ENCODE measurements at places on chromosomes 3 and 15. TPM values are rescaled to one million over a fixed set of nuclear protein-coding genes. Genes with fewer than 3 reads are reported as not detected.

NLGN1 gene
- 2.5 TPM for polyA plus RNA-seq

- DNase-seq = no peak
Measured at GRCh38 chr3:53940623-53941022, 49.0 kb upstream of the SELENOK start.

DNA sequence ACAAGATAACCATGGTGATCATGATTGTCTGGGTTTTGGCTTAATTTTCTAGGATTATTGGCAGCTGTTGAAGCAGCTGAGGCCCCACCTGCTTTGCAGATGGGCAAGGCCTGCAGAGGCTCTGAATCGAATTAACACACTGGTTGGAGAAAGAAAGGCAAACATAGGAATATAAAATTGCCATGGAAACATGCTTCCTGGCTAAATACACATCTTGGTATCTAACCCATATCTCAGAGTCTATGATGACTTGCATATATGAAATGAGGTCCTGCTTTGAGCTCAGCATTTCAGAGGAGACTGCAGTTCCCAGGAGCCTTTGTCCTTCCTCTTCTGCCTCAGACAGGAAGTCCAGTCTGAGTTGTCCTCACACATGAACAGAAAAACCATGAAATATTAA is 24.3 kb upstream of the SV2B start:
- no peak for DNase-seq

GRCh38 chr3:12476238-12476897 is 7.9 kb upstream of the TSEN2 start:
- DNase-seq = no peak

- no peak for DNase-seq
Measured at GRCh38 chr3:123357275-123357674, 91.6 kb downstream of the ADCY5 start.

- DNase-seq = no peak
Measured at GRCh38 chr3:12780751-12781150, 15.7 kb upstream of the CAND2 start.

SLC6A11 gene
- 0.11 TPM for polyA plus RNA-seq

- DNase-seq = no peak
Measured at GRCh38 chr15:100732211-100733055, 130.0 kb downstream of the ASB7 start.

ZBTB47 gene
- 14.9 TPM for polyA plus RNA-seq

DNA sequence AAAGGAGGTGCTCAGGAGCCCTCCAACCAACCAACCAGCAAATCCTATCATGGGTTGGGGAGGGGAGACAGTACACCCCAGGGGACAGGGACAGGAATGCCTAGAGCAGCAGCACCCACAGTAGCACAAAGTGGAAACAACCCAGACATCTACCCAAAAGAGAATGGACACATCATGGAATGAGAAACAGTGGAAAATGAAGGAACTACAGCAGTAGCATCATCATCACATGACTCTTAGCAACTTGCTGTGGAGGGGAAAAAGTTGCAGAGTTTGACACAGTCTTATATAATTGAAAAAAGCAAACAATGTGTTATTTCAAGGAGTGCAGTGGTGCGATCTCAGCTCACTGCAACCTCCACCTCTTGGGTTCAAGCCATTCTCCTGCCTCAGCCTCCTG is 11.0 kb downstream of the C3orf22 start:
- no peak for DNase-seq

DNA sequence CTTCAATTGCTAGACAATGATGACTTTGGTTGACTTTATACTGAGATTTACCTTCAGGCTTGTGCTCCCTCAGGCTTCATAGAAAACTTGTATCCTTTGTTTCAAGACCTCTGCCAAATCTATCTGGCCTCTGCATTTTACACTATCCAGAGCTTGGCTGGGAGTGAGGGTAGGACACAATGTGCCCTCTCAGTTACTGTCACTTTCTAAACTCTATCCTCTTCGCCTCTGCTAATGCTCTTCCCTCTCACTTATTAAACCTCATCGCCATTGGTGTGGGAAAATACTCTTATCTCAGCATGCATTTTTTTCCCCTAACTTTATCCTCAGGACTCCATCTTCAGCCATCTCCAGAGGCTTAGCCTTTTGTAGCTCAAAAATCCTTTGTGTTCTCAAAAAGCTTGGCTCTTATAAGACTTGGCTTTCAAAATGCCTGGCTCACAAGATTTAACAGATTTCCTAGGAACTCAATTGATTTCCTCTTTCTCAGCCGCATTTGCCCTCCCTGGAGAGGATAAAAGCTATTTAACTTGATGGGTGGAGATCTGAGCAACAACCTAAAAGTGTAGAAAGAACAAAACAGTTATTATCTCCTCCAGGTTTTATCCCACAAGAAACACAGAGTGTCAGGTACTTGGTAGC is 28.3 kb downstream of the SUCNR1 start:
- DNase-seq = no peak

PTX3 gene
- polyA plus RNA-seq = 2.9 TPM

GRM7 gene
- 2.0 TPM for polyA plus RNA-seq

- no peak for DNase-seq
Measured at GRCh38 chr3:64238971-64239667, 13.9 kb upstream of the PRICKLE2 start.

DNA sequence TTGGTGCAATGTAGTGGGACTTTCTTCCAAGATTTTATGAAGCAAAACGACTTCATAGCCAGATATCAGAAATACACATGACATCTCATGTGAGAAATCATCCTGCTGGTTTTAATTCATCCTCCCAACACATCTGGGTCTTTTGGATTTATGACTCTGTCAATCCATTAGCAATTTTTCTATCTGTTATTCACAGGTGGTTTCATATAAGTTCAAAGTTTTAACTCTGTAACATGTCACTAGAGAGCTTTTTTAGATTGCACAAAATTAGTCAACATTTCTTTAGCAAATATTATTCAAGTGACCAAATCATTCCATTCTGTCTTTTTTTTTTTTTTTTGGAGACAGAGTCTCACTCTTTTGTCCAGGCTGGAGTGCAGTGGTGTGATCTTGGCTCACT is 30.4 kb downstream of the SQOR start:
- no peak for DNase-seq

GOLGA6L4 gene
- 33.3 TPM for polyA plus RNA-seq

CPLX3 gene
- polyA plus RNA-seq = not detected

ABHD10 gene
- 52.9 TPM for polyA plus RNA-seq

DNA sequence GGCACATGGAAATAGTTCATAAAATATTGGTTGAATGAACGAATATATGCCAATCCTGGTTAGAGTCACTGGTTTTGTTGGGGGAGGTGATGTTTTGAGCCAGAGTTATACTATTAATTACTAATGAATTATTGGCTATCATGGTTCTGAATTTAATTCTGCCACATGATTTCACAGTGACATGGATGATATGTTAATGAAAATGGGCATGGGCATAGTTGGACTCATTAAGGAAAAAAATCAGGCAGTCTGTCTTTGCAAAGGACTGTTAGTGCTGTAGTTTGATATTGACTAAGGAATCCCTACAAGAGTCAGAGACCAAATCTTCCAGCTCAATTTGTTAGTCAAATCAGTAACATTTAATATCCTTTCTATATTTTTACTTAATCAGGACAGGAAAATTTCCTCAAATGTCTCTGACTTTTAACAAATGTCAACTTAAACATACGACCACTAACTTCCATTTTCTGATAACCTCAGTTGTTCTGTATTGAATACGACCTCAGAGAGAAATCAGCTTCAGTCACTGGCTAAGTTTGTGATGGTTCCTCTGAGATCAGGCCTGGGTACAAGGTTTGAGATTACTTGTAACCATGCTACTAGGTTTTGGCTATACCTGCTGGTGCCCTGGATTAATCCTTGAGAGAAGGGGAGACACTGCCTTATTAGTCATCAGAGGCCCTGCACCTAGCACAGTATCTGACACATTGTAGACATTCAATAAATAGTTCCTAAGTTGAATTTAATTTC is 13.3 kb downstream of the NFKBIZ start:
- no peak for DNase-seq

DNA sequence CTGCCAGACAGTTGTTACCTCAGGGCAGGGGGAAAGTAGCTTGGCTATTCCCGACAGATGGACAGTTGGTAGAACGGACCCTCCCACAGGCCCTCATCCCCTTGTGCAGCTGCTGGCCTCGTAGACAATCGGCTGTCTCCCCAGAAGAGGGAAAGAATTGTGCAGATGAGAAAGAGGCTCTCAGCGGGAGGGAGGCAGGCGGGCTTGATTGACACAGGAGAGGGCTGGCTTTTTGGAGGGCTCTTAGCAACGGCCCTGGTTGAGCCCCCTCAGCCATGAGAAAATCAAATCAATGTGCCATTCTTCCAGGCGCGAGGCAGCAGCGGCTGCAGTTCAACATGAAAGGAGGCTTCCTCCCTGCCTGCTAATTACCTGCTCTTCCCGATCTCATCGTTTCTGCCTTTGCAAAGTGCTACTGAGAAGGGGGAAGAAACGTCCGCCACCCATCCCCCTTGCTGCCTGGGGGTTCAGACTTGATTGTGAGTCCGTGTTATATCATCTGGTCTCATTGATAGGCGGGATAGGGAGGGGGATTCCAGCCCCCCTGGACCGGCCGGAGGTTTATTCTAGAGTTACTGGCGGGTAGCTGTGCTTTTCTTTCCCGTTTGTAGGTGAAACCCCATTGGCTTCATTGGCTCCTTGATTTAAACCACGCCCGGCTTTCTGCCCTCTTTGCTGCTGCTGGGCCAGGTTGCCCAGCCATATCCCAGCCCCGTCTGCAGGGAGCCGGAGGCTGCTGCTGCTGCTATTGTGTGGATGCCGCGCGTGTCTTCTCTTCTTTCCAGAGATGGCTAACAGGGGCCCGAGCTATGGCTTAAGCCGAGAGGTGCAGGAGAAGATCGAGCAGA is at the start of gene TAGLN3:
TSS of gene TAGLN3 (plus strand) at position 287 of the 848 bp plus-strand sequence. CDS start at position 788, 501 bp downstream.
- DNase-seq = no peak

- no peak for DNase-seq
Measured at GRCh38 chr15:62112081-62112480, 45.3 kb downstream of the C2CD4A start.

- DNase-seq = no peak
Measured at GRCh38 chr3:113136544-113136943, 74.8 kb upstream of the BOC start.

- DNase-seq = no peak
Measured at GRCh38 chr15:60254416-60254815, 143.4 kb downstream of the ANXA2 start.

GRCh38 chr3:192831111-192831644 is 86.5 kb downstream of the MB21D2 start:
- DNase-seq = no peak

DNA sequence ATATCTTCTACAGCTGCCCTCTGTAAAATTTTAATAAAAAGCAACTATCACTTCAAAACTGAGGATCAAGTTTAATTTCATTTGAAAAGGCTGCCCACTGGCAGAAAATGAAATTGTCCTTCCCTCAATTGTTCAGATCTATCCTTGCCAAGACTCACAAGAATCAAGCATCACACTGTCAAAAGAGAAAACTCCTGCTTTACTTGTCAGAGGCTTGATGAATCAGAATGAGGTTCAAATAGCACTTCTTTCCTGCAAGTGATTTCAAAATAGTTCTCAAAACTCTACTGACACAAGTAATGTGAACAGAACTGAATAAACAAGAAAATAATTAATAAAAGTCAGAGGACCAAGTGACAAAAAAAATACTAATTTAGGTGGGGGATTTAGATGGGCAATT is 70.6 kb downstream of the GOLIM4 start:
- no peak for DNase-seq

DNA sequence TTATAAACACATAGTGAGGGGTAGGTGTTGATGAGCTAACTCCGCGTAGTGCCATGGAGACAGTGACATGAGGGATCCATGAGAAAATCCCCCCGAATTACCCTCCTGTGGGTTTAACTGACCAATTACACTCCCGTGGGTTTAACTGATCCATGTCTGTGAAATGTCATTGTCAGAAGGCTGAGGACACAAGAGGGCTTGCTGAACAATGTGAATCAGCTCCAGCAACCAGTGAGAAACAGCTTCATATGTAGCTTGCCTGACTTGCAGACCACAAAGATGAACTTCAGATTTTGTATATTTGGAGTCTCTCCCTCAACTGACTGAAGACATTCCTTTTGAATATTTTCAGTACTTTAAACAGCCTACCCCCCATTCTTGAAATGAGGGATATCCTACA is 144.9 kb downstream of the FBN1 start:
- DNase-seq = no peak

DNA sequence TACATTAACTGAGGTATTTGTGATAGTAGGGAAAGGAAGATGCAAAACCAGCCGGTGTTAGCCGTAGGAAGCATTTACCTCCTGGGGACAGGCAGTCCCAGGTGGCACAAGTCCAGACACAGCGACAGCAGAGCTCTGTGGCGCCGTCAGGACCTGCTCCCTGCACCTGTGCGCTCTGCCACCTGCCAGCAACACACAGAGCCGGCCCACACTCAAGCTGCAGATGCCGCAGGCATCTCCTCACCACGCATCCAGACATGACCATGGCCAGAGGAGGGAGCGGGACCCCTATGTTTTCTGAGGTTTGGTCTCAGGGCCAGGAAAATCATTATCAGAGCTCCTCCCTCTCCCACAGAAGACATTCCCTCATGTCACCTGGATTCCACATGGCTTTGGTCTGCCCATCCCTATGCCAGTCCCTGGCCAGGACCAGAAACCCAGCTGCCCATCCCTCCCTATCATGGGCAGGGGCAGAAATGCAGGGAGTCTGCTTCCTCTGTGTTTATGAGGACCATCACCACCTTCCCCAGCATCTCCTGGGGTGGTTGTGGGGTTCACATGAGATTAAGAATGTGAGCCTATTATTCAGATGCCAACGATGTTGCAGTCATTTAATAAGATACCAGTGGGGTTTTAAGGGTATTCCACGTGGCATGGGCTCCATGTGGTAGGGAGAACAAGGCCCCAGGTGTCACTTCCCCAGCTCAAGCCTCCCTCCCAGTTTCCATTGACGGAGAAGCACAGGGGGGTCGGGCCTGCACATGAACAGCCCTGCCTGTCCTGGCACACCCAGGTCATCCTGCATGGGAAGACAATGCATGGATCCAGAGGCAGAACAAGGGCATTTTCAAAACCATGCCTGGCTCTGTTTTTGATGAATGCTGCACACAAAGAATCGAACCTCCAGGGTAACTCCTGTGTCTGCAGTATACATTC is 251.1 kb downstream of the OCA2 start:
- no peak for DNase-seq
